T-helper 1 cell treated with Interleukin-12 subunit alpha and Interleukin-12 subunit beta and Interleukin-4 antibody, amounts not matched to agents 30 ng/mL and 1 ng/mL, for 36 hours (primary cell): ENCODE measurements at places on chromosomes 6 and 20. TPM values are rescaled to one million over a fixed set of nuclear protein-coding genes. Genes with fewer than 3 reads are reported as not detected.

The IRF4 gene
- total RNA-seq: 216 and 221 TPM in 2 replicates

The SIGLEC1 gene
- total RNA-seq: not detected in 2 replicates

The C6orf141 gene
- not detected in 2 replicates for total RNA-seq

The PRSS16 gene
- 0.25 and 0.54 TPM in 2 replicates for total RNA-seq

The FAM83D gene
- total RNA-seq: 13.1 and 14.1 TPM in 2 replicates

The ZNF831 gene
- 6.4 TPM in 2 replicates for total RNA-seq

The ADGRF1 gene
- total RNA-seq: not detected in 2 replicates

The OPN5 gene
- total RNA-seq: not detected in 2 replicates
